ENCODE measurements at places on chromosomes 6 and 20.

DNA sequence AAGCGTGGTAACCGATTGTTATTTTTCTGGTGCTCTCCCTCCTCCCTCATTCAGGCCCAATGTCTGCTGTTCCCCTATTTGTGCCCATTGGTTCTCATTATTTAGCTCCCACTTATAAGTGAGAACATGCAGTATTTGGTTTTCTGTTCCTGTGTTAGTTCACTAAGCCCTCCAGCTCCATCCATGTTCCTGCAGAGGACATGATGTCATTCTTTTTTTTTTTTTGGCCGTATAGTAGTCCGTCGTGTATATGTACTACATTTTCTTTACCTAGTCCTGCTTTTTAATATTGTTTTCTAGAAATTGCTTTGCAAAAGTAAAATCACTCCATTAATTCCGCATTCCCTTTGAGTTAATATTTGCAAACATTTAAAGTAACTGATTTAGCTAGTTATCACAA, 23.1 kb downstream of the ZNF451 start:
- DNase-seq, result no peak

DNA sequence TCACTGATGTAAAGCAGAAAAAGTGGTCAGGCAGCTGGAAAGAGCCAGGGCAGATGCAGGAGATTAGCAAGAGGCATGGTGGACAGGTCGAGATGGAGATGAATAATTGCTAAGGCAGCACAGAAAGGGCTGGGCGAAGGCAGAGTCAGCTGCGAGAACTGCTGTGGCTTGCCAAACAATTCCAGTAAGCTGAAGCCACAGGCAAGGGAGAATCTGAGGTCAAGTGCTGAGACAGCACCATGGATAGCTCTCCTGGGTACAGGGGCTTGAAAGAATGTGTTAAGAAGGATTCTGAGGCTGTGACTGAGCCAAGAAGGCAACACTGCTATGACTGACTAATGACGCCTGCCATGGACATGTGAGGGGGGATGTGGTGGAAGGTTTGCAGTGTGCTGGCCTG, 220.8 kb upstream of the FOXA2 start:
- DNase-seq, result peak; percentile 46

GRCh38 chr20:41276317-41276751, 41.2 kb downstream of the ZHX3 start:
- DNase-seq, result peak; percentile 10

- no peak for DNase-seq
These were observed 137.9 kb downstream of the CDH26 start for GRCh38 chr20:60096166-60096565.

DNA sequence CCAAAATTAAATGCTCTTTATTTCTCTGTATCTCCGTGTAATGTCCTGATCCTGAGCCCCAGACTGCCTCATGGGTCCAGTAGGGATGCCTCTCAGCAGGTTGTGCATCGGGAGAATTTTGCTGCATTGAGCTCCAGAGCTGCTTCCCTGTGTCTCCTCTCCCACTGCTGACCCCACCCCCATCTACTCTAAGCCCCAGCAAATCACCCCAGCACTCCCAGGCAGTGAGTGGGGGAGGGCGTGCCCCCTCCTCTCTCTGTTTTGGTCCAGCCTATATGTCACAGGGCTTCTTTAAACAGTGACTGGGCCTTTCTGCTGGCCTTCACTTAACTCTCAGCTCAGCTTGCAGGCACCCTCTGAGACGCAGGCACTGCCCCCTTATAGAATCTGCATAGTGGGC, 228.8 kb upstream of the QKI start:
- no peak for DNase-seq

DNA sequence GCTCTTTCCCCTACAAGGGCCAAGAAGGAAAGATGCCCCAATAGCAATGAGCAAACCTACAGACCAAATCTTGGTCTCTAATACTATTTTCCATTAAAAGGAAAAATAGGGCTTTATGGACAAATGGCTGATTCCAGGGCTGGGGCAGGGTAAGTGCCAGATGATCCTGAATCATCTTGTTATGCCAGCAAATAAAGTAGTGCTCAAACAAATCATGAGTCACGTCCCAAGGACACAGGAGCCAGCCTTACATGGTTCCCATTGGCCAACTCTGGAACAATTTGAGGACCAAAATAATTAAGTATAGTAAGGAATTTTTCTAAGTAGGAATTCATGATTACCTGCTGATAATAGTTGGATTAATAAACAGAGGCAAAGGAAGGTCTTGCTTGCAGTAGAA, 53.2 kb upstream of the NKX2-4 start:
- no peak for DNase-seq

- peak; percentile 29 for DNase-seq
These were observed 135.9 kb downstream of the KHDRBS2 start for GRCh38 chr6:62150048-62150663.

DNA sequence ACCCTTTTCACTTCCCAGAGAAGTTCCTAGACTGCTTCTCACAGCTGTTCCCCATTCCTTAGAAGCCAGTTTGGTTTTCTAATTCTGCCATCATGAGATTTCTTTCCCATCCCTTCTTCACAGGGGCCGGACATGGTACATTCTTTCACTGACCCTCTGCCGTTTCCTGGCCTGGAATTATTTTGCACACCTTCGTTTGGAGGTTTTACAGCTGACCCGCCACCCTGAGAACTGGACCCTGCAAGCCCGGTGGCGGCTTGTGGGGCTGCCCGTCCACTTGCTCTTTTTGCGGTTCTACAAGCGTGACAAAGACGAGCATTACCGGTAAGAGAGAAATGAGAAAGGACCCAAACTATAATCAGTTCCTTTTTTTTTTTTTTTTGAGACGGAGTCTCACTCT, 4.2 kb downstream of the C6orf136 start:
- DNase-seq, result no peak

DNA sequence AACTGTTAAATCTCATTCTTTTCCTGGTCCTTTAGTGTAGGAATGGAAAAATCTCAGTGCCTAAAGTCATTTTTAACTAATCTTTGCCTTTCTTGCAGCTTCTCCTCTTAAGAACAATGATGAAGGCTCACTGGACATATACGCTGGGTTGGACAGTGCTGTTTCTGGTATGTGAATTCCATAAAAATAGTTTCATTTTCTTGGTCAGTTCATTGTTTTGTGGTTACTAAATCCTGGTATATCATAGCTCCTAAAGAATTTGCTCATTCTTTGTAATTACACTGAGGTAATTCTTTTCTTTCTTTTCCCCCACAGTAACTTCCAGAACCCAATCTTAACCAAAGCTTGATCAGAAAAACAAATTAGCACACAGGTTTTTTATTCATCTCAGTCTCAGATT, 23.4 kb downstream of the CASP8AP2 start:
- peak; percentile 32 for DNase-seq

GRCh38 chr20:41513829-41514228, 104.3 kb downstream of the CHD6 start:
- DNase-seq, result no peak

DNA sequence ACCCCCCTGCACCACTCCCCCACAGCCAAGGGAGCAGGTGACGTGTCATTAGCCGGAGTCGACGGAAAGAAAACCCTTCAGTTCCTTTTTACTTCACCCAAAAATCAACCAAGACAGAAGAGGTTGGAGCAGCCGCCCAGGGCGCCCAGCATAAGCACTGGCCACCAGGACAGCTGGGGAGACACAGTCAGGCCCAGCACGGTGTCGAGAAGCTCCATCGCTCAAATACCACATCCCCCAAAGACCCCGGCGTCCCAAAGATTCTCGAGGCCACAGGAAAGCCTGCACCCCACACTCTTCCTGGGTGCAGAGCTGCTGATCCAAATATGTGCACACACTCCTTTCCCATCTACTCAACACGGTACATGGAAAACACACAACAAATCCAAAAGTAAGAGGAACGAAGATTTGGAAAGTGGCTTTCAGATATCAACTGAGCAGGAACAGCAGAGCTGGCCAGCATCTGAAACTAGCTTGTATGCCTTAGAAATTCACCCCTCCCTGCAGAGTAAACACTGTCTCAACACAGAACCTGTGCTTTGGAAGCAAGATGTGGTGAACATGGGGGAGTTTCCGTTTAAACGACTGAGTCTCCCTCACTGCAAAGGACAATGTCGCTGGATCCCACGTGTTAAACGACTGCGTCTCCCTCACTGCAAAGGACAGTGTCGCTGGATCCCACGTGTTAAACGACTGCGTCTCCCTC, 54.6 kb downstream of the DLL1 start:
- no peak for DNase-seq

GRCh38 chr6:169190144-169190584, 63.5 kb downstream of the THBS2 start:
- DNase-seq, result peak; percentile 96

GRCh38 chr20:58899512-58899911, 47.0 kb downstream of the GNAS start:
- DNase-seq, result no peak

DNA sequence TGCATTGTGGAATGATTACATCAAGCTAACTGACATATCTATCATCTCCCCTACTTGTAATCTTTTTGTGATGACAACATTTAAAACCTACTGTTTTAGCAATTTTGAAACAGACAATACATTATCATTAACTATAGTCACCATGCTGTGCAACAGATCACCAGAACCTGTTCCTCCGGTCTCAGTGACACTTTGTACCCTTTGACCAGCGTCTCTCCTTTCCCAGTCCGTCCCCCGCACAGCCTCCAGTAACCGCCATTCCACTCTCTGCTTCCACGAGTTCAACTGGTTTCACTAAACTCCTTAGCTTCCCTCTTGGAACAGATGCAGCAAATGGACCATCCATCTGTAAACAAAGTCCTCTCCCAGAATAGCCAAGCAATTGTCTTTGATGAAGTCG, 21.8 kb downstream of the LRP11 start:
- no peak for DNase-seq

GRCh38 chr6:75091467-75092190, 114.2 kb downstream of the COL12A1 start:
- DNase-seq, result no peak

DNA sequence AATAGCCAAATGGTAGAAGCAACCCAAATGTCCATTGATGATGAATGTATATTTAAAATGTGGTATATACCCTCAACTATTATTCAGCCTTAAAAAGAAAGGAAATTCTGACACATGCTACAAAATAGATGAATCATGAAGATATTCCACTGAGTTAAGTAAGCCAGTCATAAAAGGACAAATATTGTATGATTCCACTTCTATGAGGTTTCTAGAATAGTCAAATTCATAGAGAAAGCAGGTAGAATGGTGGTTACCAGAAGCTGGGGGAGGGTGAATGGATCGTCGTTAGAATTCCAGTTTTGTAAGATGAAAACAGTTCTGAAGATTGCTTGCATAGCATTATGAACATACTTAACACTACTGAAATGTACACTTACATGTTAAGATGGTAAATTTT, 214.3 kb upstream of the MYLIP start:
- DNase-seq, result no peak

DNA sequence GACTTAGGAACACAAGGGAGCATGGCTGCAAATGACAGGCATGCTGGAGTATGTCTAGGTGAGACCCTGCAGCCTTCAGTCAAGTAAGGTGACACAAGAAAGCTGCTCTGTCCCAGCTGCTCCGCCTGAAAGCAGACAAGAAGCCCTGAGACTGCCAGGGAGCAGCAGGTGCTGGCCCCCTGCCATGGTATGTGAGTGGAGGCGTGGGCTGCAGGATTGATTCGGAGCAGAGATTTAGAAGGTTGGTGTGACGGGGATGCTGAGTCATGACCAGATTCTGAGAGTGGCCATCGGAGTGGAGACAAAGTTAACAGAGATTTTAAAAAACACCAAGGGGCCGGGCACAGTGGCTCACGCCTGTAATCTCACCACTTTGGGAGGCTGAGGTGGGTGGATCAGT, 17.8 kb downstream of the LRP11 start:
- peak; percentile 69 for DNase-seq

DNA sequence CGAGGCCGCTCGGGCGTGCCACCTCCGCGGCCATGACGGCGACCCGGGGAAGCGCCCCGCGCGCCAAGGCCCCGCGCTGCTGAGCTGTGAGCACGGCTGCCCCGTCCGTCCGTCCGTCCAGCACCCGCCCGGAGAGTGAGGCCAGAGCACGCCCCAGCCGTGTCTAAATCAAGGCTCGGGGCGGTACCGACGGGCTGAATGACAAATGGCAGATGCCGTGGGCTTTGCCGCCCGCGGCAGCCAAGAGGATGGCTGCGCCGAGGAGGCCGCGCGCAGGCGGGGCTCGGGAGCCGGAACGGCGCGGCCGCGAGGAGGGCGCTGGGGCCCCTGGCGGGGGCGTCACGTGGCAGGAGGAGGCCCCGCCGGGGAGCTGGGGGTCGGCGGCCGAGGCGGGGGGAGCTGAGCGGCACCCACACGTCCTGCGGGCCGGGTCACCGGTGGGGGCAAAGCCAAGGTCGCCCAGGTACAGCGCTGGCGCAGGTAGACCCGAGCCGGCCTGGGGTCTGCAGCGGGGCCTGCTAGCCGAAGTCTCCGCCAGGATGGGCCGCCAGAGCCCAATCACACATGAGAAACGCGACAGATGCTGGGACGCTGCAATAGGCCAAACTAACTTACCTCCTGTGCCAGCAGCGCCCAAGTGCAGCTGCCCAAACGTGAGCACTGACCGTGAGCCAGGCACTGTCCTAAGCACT, at the start of gene PLAGL1:
TSS of gene PLAGL1 (minus strand) at position 140 of the 692 bp plus-strand sequence. CDS start 60,123 bp downstream, outside the sequence.
- peak; percentile 80 for DNase-seq

DNA sequence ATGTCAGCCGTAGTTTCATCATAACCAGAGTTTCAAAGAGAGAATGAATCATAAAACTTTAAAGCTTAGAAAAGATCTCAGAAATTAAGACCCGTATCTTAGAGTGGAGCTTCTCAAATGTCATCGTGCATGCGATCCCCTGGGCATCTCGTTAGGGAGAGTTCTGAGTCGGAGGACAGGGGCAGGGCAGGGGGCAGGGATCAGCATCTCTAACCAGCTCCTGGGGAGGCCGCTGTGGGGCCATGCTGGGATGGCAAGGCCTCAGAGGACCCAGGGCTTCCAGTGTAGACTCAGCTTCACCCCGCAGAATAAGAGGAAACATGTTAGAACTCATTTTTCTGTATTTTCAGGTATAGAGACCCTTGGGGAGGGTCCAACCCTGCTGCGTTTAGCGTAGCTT, 72.0 kb upstream of the AFDN start:
- no peak for DNase-seq

DNA sequence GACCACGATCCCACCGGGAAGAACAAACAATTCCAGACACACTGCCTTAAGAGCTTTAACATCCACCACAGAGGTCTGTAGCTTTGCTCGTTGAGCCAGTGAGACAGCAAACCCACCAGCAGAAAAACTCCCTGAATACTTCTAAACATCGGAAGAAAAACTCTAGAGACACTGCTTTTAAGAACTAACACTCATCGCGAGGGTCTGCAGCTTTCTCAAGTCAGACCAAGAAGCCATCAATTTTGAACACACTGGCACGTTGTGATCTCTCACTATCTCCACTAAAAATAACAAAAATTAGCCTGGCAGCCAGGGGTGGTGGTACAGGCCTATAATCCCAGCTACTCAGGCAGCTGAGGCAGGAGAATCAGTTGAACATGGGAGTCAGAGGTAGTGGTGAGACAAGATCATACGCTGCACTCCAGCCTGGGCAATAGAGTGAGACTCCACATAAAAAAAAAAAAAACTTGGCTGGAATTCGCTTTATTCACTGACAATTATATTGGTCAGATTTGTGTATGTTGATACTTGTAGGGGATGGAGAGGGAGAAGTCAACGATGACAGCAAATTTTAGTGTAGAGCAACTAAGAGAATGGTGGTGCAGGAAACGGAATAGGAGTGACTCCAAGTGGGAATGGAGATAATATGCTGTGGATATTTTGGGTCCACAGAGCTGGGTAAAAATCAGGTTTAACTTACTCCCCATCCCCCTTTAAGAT, 860 bp upstream of the TMEM14C start:
- no peak for DNase-seq

All from GM03348 (cell line).